ENCODE measurements at places on chromosomes 3 and 15.

DNA sequence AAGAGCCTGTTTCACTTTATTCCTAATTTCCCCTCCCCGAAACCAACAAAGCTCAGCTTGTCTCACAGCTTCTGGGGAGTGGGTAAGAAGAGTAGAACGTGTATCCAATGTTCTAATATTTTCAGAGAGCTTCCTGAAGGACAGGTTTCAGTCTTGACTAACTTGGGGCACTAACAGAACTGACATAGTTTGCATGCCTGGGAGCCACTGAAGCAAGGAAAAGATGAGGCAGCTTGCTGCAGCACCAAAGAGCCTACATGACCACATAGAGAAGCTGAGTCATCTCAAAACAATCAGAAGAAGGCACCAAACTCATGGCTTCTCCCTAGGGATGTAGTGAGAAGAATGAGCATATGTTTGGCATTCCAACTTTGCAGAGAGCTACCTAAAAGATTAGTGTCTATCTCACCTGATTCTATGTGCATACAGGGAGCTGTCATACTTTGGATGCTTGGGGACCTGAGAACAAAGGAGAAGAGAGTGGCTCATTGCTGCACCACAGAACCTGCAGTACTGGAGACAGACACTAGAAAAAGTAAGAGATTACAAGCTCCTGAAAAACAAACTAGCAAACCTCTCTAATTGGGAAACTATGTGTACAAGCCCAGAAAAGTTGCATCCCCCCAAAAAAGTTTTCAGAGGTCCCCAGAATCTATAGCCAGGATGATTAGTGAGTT lies 86.9 kb downstream of the DCLK3 start:
- no peak for DNase-seq

- no peak for DNase-seq
These were observed 11.8 kb downstream of the KPNA1 start for GRCh38 chr3:122502941-122503340.

DNA sequence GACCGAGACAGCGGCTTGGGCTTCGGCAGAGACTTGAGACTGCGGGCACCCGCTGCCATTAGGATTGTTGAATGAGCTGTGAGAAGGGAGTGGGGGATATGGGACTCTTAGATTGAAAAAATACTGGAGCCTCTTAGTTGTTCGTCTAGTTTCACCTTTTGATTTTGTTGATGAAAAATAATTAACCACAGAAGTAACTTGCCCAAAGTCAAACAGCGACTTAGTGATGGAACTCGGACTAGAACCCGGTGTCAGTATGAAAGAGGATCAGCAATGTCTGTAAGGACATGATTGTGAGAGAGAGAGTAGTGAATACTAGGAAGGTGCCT lies 510 bp upstream of the GOLGB1 start:
- DNase-seq, result peak; percentile 51

DNA sequence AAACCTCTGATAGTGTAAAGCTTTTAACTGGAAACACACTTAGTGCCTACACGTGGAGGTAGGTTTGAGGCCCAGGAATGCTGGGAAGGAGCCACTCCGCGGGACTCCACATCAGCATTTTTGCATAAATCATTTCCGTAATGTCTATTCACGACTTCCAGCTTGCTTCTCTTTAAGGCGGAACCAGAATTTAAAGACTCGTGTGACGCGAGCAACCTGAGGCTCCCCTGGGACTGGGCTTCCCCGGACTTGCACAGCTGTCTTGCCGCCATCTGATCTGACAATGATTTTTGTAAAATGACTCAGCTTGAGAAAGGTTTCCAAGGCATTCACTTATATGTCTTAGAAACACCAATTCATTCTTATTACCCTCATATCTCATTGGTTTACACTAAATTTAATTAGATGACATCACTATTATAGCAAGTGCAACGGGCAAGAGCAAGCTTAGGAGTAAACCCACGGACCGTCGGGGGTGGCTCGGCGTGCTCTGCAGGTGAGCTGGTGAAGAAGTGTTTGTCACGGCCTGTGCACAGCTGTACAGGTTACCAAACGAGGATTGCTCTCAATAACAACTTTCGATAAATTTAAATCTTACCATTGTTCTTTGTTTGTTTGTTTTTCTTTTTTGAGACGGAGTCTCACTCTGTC lies 95.2 kb downstream of the CHSY1 start:
- DNase-seq, result no peak

DNA sequence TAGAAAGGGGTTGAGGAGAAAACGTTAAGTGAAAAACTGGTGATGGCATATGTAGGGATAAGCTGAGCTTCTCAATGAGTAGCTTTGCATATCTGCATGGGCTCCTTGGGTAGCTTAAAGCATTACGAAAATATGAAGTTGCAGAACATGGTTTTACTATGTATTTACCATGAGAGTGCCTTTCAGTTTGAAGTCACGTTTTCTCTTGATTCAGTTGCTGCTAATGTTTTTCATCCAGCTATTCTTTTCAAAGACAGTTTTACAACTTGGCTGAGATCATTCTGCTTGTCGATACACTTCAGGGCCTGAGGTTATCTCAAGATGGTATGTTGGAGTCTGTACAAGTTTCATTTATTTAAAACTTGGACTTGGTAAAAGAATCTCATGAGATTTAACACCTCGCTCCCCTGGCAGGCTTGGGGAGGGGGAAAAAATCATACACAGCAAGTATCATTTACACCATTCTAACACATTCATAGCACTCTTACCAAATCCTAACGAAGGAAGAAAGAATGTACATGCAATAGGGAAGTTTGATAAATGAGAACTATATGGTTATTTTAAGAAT lies 103.3 kb upstream of the CMC1 start:
- DNase-seq, result no peak

GRCh38 chr3:16900779-16901440 lies 16.2 kb downstream of the PLCL2 start:
- DNase-seq, result no peak

GRCh38 chr3:58868097-58868779 lies 181.6 kb downstream of the CFAP20DC start:
- DNase-seq, result no peak

DNA sequence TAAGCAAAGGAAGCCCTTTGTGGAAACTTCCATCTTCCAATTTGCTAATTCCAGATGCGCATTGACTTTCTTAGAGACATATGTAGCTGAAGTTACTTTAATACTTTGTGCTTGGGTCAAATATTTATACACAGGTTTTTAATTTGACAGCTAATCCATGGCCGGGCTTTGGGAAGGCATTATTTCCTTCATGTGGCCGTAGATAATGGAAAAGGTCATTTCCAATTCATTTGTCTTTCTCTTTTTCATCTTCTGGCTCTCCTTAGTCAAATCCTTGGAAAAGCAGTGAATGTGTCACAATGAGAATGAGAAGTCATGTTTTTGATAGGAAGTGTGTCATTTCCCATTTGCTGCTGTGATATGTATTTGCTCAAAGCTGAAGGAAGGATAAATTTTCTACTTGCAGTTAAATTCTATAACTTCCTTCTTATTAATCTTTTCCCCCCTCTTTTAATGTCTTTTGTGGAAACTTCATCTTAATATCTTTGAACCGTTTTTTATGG lies 323.3 kb downstream of the CLSTN2 start:
- no peak for DNase-seq

Data from HT-29 (cell line).